Chondrocyte (in vitro differentiated cells): ENCODE measurements at places on chromosomes 13 and 19. TPM values are rescaled to one million over a fixed set of nuclear protein-coding genes. Genes with fewer than 3 reads are reported as not detected.

GRCh38 chr19:38917516-38917915 lies 5.5 kb upstream of the CCER2 start:
- H3K27me3 ChIP-seq = no peaks in the 10 kb centered on the region
- peak; percentile 72 for DNase-seq
- H3K4me3 ChIP-seq = no peak overlapping the region
- peaks cover 10% of the 10 kb centered on the region for H3K36me3 ChIP-seq

Gene ZNF91
- 18.1 to 31.7 TPM (median 19.9 TPM) in 3 replicates for total RNA-seq

GRCh38 chr13:98575904-98576199 lies 1.1 kb downstream of the STK24 start:
- no peak for DNase-seq
- H3K27ac ChIP-seq = peak overlapping the region; percentile 89
- H3K27me3 ChIP-seq = no peaks in the 10 kb centered on the region
- peaks cover 2% of the 10 kb centered on the region for H3K36me3 ChIP-seq
- H3K4me1 ChIP-seq = peaks cover 60% of the 10 kb centered on the region

GRCh38 chr13:36385489-36385888 lies 39.3 kb upstream of the SPART start:
- H3K27me3 ChIP-seq = peaks cover 17% of the 10 kb centered on the region
- no peaks in the 10 kb centered on the region for H3K4me1 ChIP-seq
- no peak for DNase-seq
- H3K27ac ChIP-seq = no peak overlapping the region
- peaks cover 2% of the 10 kb centered on the region for H3K36me3 ChIP-seq

DNA sequence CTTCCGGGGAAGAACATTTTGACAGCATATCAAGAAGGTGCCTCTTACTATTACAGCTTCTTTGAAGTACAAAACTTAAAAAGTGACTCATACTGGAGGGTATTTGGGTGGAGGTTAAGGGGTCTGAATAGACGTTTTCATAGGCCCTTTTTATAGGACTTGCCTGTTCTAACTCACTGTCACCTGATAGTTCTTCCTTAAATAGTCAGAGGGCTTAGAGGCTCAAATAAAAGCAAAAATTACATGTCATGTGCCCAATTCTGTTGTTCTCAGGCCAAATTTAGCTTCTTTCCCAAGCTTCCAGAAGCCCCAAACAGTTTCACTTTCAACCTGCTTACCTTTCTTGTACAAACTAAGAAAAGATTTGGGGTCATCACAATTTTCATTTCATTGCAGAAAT lies 16.1 kb upstream of the SLC46A3 start:
- H3K27me3 ChIP-seq = no peaks in the 10 kb centered on the region
- H3K4me1 ChIP-seq = peaks cover 12% of the 10 kb centered on the region
- no peak for DNase-seq
- H3K4me3 ChIP-seq = no peak overlapping the region

Gene BRD4
- 83.8 to 108 TPM (median 104 TPM) in 3 replicates for total RNA-seq
